ENCODE measurements at places on chromosomes 2 and 18.

DNA sequence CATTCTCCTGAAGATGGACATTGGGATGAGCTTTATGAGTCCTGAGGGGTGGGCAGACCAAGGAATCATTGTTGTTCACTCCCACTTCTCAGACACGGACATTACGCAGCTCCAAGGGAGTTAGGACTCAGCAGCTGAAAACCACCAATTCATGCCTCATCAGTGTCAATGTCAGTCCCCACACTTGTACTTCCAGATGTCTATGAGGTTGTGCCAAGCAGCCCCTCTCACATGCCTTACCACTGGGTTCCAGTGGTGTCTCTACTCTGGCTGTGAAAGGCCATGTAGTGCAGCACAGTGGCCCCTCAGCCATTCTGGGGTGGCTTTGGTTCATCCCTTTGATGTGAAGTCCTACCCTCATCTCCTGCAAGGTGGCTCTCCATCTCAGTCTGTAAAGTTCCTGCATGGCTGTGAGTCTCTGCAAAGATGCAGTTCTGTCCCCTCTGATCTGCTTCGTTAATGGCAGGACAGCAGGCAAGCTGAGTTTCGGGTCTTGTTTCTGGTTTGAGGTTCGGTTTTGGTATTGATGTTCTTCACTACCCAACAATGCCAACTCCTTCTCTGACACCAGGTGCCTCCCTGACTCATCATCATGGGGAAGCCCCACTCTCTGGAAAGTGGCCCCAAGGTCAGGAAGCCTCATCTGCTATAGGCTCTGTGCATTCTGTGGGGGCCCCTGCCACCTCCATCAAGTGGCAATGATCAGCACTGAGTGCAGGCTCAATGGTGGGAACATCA lies 14.0 kb upstream of the COL6A3 start:
- no peak for DNase-seq

- no peak for DNase-seq
Observed at GRCh38 chr2:143252138-143252907, 123.1 kb downstream of the ARHGAP15 start.

- DNase-seq = peak; percentile 29
Observed at GRCh38 chr2:121650315-121650930, 1.2 kb upstream of the CLASP1 start.

- DNase-seq = no peak
Observed at GRCh38 chr18:1050012-1050657, 145.5 kb downstream of the ADCYAP1 start.

GRCh38 chr2:123563515-123563914 lies 461.6 kb upstream of the CNTNAP5 start:
- no peak for DNase-seq

GRCh38 chr2:105504459-105504858 lies 105.6 kb upstream of the FHL2 start:
- DNase-seq = peak; percentile 32

- no peak for DNase-seq
Observed at GRCh38 chr2:103437161-103437560, 675.3 kb downstream of the TMEM182 start.

GRCh38 chr18:23162473-23162872 lies 27.2 kb downstream of the CABLES1 start:
- DNase-seq = no peak

GRCh38 chr2:235098736-235099494 lies 147.1 kb downstream of the SH3BP4 start:
- DNase-seq = peak; percentile 36

DNA sequence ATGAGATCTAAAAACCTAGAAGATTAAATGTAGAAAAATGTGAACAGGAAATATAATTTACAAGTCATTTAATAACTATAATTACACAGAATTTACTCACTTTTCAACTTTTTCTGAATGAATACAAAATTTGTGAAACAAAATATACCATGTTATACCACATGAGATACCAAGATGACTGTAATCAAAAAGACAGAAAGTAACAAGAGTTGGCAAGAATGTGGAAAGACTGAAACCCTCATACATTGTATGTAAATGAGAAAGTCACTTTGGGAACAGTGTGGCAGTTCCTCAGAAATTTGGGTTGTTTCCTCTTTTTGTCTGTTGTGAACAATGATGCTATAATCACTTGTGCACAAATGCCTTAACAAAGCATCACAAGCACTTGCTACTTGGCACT lies 145.4 kb upstream of the ZNF804A start:
- no peak for DNase-seq

DNA sequence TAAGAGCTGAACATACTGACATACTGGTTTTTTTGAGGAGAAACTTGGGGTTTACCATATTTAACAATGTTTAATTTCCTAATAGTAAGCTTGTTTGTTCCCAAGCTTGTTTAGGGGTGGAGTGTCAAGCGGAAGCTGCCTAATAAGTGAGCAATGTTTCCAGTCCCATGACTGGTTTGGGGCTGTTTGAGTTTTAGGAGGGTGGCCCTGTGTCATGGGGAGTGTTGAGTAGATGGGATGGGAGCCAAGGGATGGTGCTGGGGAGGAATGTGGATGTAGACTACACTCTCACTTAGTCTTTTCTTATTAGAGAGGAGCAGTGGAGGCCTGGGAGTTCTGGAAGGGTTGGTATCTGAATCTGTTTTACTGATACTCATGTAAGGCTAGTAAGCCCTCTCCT lies 128.5 kb downstream of the TANC1 start:
- DNase-seq = no peak

DNA sequence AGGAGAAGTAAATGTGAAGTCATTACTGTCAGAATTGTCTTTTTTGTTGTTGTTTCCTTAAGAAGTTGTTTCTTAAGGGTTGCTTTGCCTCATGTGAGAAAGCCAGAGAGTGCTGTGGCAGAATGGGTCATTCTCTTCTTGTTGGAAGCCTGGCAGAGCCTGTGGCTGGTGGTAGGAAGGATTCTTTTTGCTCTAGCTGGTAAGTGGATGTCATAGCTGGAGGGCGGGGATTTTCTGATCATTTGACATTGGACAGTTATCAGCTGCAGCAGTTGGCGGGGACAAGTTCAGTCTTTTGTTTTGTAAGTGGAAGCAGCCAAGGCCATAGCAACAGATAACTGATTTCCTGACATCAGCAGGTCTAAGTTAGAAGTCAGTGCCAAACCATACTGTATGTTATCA lies 5.5 kb upstream of the RMDN2 start:
- DNase-seq = no peak

All from astrocyte of the spinal cord (primary cell).